ENCODE measurements at places on chromosomes 4 and X.

DNA sequence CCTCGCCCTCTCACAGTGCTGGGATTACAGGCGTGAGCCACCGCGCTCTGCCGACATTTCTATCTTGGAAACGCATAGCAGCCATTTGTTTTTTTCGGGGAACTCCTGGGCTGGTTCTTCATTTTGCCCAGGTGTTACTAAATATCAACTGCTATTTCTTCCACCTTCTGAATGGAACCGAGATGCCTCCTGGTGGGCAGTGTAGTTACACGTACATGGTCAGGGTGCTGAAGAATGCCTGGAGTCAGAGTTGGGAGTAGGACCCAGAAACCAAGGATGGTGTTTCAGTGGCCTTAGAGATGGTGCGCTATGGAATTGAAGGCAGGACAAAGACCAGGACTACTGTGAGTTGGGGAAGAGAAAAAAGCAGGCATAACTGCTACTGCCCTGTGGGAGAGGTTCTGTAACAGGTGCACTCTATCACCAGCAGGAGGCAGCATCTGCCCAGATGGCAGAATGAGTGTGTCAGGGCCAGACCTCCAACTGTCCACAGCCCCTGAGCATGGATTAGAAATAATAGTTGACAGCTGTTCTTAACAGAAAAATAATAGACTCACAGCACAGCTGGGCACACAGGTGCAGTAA, 81.7 kb downstream of the ZC4H2 start:
- no peak for DNase-seq

- DNase-seq = peak; percentile 2
Measured at GRCh38 chrX:15334561-15334960, 762 bp downstream of the PIGA start.

DNA sequence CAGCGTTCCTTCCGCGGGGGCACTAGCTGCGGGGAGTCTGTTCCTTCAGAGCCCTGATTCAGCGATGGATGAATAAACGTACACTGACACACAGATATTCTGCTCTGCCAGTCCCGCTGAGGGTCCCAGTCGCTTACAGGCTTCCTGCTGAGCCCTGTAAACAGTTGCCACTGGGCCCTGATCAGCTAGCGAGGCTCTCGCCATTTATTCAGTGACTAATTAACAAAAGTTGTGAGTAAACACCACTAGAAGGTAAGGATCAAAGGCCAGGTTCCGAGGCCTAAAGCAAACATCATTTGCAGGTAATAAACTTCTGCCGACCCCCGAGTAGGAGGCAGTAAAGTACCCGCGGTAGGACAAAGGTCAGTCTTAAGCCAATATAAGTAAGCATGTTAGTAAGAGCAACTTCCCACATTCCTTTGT, 442.6 kb upstream of the GALNT7 start:
- DNase-seq = peak; percentile 33

GRCh38 chr4:24973404-24973746, 57.4 kb downstream of the LGI2 start:
- no peak for DNase-seq

GRCh38 chr4:147879676-147880075, 147.8 kb downstream of the ARHGAP10 start:
- DNase-seq = no peak

DNA sequence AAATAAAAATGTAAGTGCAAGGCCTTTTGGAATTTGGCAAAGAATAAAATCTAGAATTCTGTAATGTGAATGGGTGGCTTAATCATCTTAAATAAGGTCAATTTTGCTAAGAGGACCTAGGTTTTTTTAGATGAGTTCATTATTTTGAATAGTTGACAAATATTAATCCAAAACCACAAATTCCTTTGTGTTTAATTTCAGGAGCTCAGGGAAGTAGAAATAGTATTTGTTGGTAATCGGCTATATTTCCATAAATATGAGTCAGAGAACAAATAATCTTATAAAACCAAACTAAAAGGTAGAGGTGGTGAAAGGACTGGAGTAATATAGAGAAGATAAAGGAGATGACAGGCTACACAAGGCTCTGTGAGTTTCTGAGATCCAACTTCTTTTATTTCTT, 190.4 kb upstream of the TLL1 start:
- DNase-seq = no peak

DNA sequence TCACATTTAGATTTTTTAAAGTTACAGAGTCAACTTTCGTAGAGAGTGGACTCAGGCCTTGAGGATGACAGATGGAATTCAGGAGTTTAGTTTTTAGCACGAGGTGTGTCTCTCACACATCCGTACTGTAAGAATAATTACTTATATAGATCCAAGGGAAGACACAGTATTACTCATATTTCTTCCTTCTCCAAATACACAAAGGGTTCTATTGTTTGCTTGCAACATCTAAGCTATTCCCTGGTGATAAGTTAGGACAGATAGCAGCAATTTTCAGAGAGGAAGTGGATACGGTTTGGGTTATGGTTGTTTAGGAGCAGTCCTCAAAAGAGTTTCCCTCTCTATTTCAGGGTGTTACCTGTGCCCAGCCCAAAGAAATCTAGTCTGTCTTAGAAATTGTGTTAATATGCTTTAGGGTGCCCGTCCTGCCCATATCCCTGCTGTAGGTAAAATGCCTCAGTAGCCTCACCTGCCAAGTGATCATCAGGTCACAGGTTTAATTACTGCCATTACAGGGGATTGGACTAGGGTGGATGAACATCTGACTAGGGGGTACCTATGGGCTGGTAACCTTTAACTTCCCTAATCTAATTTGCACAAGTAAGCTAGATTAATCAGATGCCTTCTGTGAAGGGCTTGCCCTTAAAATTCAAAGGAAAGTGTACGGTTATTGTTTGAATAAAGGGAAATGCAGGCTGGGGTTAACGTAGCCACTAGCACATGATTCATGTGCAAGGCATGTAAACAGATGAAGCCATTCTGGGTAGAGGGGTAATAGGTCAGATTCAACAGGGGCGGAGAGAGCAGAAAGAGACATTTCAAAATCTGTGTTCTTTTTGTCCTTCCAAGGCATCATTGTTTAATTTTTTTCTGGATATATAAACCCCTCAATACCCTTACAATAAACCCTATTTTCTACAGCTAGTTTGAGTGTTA, 8.7 kb upstream of the PPP3CA start:
- DNase-seq = peak; percentile 25

- no peak for DNase-seq
Measured at GRCh38 chr4:129377131-129377845, 281.3 kb downstream of the C4orf33 start.

- DNase-seq = no peak
Measured at GRCh38 chrX:1108501-1109445, 103.7 kb downstream of the CRLF2 start.

DNA sequence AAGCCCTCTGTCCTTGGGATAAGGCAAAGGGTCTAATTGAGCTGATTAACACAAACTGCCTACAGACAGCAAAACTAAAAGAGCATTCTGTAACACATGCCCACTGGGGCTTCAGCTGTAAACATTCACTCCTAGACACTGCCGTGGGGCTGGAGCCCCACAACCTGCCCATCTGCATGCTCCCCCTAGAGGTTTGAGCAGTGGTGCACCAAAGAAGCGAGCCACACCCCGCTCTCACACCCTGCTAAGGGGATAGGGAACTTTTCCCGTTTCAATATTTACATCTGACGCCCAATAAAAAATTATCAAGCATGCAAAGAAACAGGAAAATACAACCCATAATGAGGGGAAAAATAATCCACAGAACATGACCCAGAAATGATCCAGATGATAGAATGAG, 46.9 kb upstream of the HSD17B10 start:
- peak; percentile 31 for DNase-seq

DNA sequence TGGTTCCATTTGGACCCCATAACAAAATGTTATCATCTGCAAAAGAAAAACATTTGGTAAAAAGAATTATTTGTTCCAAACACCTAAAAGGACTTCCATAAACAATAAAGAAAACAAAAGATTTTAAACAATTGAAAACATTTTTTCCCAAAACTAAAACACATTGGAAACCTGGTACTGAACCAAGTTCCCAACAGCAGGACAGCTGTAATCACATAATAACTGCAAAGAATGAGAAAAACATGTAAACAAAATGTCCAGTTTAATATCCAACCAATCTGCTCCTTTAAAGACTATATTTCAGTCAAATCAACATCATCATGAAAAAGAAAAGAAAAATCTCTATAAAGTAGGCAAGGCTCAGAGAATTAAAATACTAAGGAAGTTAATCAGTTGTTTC, 36.3 kb downstream of the PRDM5 start:
- no peak for DNase-seq

- DNase-seq = no peak
Measured at GRCh38 chr4:166531703-166532102, 658.7 kb downstream of the TLL1 start.

- no peak for DNase-seq
Measured at GRCh38 chr4:137993232-137993631, 248.9 kb downstream of the SLC7A11 start.

DNA sequence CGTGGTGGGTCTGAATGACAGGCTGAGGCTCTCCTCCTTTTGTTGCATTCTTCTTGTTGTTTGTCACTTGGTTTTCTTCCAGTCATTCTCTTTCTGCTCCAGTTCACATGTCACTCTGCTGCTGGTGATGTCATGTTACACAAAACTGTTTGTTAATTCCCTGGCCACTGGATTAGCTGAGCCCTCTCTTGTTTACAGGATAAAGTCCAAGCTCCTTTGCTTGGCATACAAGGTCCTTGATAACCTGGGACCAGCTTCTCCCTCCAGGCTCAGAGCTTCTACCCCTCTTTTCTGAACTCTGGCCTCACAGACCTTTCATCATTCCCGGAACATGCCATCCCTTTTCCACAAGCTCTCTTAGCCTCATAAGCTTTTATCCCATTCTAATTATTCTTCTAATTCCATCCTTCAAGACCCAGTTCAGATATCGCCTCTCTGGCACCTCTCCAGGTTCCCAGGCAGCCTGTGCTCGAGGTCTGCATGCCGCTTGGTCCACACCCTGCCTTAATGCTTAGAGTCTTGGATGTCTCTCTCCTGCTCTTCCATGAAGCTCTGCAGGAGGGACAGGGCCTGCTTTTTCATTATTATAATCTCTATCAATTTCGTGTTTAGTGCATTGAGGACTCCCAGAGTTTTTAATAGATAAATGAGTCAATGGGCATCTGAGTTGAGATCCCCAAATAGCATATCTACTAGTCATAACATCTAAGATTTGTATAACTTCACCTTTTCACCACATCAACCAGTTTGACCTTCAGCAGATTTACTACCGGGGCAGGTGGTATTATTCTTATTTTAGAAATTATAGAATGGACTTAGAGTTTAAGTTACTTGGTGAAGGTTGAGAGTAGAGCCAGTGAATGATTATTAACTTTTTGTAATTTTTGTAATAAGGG, 98.7 kb downstream of the TMEM131L start:
- no peak for DNase-seq

DNA sequence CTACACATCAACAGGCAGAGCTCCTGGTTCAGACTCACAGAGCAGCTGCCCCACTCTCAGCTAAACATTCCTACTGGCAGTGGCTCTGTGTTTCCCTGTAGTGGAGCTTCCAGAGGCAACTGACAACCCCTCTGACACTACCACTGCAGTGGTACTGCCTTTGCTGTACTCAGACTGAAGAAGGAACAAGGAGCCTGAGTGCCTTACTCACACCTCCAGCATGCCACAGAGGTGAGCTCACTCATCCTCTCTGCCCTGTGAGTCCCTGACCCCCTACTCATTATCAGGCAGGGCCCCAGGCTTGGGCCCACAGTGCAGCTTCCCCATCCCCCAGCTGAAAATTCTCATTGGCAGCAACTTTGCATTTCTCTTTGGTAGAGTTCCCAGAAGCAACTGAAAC, 240.5 kb upstream of the POF1B start:
- DNase-seq = no peak

DNA sequence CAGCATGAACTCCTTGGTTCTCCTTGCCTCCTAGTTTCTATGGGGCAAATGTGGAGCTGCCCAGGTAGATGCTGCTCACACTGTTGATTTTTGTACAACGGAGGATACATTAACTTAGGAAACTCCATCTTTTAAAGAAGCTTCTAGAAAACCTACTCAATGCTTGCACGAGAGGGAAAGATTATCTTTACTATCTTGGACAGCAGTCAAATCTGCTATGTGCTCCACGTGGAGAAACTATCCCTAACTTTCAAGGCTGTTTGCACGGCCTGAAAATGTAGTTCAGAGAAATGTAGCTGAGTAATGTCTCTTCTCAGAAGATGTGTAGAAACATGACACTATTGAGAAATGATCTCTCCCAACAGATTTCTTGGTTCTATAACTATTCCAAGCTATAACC, 1530.9 kb upstream of the PABPC4L start:
- DNase-seq = no peak

DNA sequence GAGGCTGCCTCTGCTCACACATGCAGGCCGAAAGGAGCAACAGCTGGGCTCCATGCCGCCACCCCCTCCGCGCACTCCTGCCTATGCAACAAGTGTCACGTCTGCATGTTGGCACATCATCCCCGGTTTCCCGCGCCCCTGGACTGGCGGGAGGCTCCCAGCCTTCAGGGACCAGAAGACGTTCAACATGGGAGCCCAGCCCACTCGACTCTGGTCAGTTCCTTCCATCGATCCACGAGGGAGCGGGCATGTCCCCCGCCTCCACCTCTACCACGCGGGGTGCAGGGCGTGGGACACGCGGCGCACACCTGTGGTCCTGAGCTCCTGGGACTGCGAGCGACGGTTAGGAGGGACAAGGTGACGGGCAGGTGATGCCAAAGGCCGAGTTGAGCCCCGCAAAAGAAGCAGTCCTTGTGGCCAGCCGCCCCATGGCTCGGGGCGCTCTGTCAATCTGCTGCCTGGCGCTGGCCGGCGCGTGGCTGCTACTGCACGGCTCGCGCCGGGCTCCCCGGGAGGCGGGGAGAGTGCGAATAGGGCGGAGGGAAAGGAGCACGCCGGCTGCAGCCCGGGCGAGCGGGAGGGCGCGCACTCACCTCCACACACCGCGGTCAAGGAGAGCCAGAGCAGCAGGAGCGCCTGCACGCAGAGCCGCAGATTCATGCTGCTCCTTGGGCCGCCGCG, 645 bp downstream of the APLN start:
- peak; percentile 24 for DNase-seq

GRCh38 chrX:1488141-1488540, 35.4 kb upstream of the ASMTL start:
- DNase-seq = no peak

DNA sequence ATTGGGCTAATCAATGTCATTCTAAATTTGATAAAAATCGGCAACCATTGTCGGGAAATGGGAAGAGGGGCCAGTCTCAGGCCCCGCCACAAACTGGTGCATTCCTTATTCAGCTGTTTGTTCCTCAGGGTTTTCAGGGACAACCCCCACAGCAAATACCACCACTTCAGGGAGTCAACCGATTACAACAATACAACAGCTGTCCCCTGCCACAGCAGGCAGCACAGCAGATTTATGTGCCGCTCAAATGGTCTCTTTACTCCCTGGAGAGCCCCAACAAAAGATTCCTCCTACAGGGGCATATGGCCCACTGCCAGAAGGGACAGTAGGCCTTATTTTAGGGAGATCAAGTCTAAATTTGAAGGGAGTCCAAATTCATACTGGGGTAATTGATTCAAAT, 61.8 kb downstream of the ZNF732 start:
- DNase-seq = no peak

Data from Calu3 (cell line).